ENCODE measurements at places on chromosomes 1 and 21.

- no peak for DNase-seq
These were observed 17.3 kb downstream of the CSF1 start for GRCh38 chr1:109927911-109928321.

- DNase-seq, result no peak
These were observed 100.5 kb downstream of the GLIS1 start for GRCh38 chr1:53638360-53639035.

DNA sequence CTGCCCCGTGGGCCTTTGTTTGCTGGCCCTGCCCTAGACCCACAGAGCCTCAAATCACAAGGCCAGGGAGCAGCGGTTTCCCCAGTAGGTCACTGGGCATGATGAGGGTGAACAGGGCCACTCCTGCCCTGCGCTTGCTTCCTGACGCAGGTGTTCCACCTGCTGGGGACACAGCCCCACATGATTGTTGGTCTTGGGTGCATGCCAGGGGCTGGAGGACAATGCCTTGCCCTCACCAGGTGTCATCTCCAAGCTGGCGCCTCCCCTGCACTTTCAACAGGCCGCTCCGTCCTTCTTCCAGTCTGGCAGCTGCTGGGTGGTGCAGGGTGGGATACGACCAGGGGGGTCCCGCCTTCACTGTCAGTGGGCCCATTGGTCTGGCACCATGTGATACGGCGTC lies 24.3 kb downstream of the IL10RB start:
- no peak for DNase-seq

GRCh38 chr1:91870322-91870721 lies 15.6 kb downstream of the TGFBR3 start:
- peak; percentile 11 for DNase-seq

DNA sequence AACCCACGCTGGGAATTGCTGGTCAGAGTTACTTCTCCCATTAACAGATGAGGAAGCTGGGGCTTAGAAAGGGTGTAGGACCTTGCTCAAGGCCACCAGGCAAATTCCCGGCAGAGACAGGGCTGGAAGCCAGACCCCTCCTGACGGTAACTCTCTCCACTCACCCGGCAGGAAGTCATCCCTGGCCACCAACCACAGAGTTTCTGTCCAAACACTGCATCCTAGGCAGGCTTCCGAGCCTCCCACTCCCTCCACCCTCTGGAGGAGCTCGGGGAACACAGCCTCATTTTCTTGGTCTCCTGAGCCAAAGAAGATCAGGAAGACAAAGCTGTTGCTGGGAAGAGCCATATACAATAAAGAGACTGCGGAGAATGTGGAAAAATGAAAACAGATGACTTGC lies 25.0 kb upstream of the ZNF436 start:
- DNase-seq, result no peak

- no peak for DNase-seq
These were observed 144.7 kb downstream of the TGFBR3 start for GRCh38 chr1:91741301-91741700.

GRCh38 chr21:28257276-28257675 lies 735.4 kb downstream of the LTN1 start:
- no peak for DNase-seq

- no peak for DNase-seq
These were observed 689.9 kb downstream of the MATN1 start for GRCh38 chr1:30033256-30034104.

Data from CD4-positive, alpha-beta T cell treated with Interleukin-6 at 100 ng/mL for 8 hours (primary cell).